ENCODE measurements at places on chromosomes 3 and 15.

DNA sequence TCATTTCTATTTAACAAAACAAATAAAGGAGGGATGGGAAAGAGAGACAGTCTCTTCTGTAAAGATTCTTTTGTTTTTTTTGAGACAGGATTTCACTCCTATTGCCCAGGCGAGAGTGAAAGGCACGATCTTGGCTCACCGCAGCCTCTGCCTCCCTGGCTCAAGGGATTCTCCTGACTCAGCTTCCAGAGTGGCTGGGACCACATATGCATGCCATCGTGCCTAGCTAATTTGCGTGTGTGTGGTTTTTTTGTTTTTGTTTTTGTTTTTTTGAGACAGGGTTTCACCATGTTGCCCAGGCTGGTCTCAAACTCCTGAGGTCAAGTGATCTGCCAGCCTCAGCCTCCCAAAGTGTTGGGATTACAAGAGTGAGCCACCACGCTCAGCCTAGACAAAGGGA, 23.3 kb downstream of the STAG1 start:
- DNase-seq = no peak

- DNase-seq = no peak
Measured at GRCh38 chr3:83033133-83033532, 1271.7 kb upstream of the GBE1 start.

- no peak for DNase-seq
Measured at GRCh38 chr3:102017784-102018183, 168.5 kb downstream of the NFKBIZ start.

- no peak for DNase-seq
Measured at GRCh38 chr3:126352476-126353454, 4.4 kb downstream of the KLF15 start.

DNA sequence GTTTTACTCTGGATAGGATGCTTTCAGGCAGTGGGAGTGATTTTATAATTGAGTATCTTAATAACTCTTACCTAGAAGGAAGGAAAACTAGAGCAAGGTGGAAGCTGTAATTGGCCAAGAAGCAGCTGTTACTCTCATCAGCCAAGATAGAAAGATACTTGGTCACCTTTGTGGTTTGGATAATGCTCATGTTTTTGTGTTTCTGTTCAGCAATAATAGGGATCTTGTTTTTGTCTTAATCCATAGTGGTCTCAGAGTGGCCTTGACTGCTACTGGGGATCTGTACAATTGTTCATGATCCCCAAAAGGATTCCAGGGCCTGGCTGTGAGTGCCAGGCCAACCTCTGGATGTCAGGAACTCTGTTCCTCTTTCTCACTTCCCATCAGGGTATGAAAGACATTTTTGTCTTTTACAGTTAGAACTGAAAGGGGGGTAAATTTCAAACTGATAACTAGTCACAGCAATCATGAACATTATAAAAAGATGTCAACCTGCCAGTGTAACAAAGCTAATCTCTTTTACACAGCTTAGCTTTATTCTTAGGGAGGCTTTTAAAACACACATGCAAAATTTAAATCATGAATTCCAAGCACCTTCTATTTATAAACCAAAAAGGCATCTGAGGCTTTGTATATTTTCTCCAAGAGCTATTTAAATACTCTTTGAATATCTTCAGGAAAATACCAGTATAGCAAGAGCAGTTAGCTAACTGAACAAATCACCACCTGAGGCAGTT, 6.0 kb downstream of the UBL7 start:
- DNase-seq = no peak

- DNase-seq = no peak
Measured at GRCh38 chr3:137171834-137172603, 214.2 kb downstream of the IL20RB start.

GRCh38 chr3:71025516-71025915, 558.0 kb downstream of the FOXP1 start:
- DNase-seq = no peak

- no peak for DNase-seq
Measured at GRCh38 chr3:42402394-42403096, 7.9 kb downstream of the LYZL4 start.

- no peak for DNase-seq
Measured at GRCh38 chr3:68121287-68121686, 466.9 kb upstream of the SUCLG2 start.

DNA sequence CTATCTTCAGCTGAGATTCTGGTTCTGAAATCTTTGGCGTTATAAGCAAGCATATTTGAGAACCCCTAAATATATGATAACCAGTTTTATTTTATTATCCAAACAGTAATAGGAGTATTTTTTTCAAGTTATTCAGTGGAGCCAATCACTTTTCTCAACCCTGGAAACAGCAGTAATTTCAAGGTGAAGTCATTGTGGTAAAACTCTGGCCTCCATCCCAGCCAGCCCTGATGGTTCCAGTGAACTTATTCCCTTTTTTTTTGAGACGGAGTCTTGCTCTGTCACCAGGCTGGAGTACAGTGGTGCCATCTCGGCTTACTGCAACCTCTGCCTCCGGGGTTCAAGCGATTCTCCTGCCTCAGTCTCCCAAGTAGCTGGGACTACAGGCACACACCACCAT, 545.4 kb upstream of the IL12A start:
- no peak for DNase-seq

DNA sequence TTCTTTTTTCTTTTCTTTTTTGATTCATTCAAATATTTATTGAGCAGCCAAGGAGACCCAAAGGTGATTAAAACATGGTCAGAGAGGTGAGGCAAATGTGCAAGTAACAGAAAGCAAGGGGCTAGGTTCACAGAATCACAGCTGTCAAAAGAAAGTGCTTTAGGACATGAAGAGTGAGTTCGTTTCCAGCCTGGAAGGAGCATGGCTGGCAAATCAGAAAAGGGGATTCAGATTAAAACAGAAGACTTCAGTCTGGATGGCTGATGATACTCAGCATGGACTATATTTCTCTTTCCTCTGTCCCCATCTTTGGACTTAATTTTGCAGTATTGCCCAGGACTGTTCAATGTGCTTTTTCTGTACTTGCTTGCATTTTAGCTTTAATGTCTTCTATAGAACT, 151.2 kb downstream of the NR1D2 start:
- DNase-seq = no peak

DNA sequence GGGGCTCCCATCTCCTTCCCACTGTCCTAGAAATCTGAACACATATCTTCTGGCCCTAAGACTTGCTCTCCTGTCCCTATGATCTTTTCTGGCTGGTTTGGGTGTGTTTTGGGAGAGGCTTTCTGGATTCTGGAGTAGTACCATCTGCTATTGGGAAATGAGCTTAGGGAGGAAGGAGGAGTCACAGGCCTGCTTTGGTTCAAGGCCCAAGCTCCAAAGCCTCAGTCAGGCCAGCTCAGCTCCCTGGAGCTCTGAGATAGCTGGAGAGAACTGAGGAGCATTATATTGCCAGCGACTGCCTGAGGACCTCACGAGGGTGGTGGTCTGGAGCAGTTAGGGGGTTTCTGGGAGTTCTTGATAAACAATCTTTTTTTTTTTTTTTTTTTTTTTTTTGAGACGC, 18.7 kb downstream of the RASGRF1 start:
- DNase-seq = no peak

GRCh38 chr15:73866881-73867410, 6.4 kb upstream of the TBC1D21 start:
- DNase-seq = no peak

DNA sequence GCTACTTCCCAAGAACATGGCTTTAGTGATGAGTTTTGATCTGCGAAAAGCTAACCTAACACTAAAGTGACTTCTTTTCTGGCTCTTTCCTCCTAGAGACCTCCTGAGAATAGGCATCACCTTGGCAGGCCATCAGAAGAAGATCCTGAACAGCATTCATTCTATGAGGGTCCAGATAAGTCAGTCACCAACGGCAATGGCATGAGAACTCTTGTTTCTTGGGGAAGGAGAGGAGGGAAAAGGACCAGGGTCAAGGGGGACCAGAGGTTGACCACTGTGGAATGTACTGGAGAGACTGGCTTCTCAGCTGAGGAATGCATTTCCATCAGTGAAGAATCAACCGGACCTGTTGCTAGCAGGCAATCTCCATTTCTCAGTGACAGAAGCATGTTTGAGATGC, 463.9 kb downstream of the EPHB1 start:
- DNase-seq = no peak

- DNase-seq = no peak
Measured at GRCh38 chr15:24940236-24940635, 14.6 kb upstream of the SNRPN start.

DNA sequence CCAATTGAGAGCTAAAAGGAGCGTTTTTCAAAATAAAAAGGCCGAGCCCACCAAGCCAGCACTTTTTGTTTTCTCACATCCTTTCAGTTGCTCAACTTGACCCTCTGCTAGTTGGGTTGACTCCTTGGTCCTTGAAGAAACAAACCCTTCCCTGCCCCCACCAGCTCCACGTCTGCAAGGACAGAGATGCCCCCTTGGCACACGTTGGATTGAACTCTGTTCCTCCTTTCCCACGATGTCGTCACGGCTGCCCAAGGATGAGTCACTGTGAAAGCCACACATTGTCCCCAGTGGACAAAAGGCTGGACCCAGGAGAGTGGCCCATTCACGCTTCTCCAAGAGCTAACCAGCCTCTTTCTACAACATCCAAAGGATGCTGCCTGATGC, 43.0 kb upstream of the SPATA12 start:
- no peak for DNase-seq

GRCh38 chr3:141367038-141367730, 1.1 kb upstream of the ZBTB38 start:
- no peak for DNase-seq

DNA sequence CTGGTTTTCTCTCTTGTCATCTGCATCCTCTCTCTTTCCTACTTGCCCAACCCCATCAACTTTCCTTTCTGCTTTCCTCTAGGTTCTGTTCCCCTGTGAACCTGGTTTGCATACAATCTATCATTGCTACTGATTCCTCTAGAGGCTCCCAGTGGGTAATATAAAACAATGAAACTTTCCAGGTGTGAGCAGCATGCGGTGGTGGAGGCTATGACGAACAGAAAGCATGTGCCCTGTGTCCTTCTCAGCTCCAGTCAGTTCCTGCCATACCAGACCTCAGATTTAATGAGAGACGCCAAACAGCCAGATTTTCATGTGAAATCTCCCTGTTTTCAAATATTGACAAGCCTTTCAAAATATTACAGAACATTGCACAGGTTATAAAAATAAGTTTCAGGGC, 3.5 kb upstream of the ACAP2 start:
- DNase-seq = no peak

DNA sequence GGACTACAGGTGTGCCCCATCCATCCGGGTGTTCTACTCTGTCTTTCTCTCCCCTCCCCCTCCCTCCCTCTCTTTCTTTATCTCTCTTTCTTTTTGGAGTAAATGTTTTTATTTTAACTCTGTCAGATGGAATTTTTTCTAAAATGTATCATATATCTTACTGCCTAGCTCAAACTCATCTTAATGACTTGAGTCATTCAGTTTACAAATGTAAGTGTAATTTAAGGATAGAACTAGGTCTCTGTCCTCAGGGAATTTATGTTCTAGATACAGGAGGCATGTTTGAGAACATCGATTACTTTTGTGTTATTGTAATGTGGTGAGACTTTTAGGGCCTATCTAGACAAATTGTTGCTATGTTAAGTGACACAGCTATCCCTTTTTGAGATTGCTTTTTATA, 3.5 kb downstream of the TBC1D23 start:
- no peak for DNase-seq

DNA sequence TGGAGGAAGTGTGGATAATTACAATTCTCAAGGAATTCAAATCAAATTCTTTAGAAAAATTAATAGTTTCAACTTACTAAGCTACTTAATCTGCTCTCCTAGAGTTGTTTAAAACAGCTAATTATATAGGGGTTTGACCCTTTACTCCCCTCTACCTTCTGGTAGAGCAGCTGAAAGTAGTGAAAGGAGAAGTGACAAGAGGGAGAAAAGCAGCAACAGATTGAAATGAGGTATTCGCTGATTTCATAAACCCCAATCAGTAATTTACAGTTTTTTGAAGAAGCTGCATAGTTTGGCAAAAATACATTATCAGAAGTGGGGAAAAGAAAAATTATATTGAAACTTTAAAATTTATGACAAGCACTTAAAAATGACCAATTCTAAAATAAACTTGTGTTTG, 52.8 kb downstream of the ZMAT3 start:
- DNase-seq = no peak

DNA sequence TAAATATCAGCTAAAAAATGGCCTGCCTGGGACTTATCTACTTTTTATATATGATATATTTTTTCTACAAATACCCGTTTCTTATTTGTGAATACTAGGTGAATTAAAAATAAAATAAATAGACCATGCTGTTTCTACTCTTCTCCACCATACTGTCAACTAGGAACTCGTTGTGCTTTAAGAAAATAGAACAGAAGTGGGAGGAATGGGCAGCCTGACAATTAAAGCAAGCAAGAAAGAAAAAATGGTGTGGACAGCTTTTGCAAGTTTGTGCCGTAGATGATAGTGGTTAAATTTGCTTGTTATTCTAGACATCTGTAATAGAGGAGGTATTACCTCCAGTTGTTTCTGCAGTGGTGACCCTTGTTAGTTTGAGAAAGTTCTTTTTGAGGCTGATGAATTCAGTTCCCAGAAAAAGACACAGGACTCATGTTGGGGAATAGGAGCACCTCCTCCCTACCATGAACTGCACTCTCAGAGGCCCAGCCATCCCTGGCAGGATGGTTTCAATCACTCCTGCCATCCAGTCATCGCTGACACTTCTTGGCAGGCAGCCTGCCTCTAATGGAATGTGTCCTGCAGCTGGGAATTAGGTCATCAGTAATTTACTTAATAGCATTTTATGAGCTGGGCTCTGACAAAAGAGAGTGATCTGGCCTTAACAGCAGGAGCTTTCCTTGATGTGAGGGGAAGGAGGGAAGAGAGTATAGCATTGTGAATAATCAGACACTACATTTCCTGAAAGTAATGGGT, 105.0 kb upstream of the GAP43 start:
- DNase-seq = no peak

GRCh38 chr15:70633103-70633831, 130.1 kb downstream of the UACA start:
- DNase-seq = no peak

GRCh38 chr3:36890261-36890660, 54.6 kb downstream of the TRANK1 start:
- DNase-seq = no peak

DNA sequence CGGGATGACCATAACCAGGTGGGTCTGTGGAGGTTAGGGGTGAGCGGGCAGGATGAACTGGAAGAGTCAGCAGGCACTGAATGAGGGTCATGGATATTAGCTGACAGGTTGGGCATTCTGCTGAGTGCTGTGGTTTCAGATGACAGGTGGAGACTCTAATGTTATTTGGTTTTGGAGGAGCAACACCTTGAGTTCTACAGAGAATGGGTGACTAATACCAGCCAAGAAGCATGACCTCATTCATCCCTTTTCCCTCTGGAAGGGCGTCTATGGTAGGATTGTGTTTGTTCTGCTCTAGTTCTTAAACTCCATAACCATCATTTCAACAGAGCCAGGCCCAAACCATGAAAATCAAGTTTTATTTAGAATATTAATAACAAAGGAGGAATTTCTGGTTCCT, 550.7 kb upstream of the LMCD1 start:
- no peak for DNase-seq

DNA sequence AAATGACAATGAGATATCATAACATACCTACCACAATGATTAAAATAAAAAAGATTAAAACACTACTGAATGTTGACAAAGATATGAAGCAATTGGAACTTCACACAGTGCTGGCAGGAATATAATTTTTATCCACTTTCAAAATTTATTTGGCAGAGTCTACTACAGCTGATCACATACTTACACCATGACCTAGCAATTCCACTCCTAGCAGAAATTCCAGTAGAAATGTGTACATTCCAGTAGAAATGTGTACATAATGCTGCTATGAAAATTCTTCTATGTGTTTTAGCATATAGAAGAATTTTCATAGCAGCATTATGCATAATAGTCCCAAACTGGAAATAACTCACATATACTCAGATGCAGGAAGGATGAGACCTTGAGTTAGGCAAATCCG, 43.5 kb downstream of the IFT57 start:
- DNase-seq = no peak
